ENCODE measurements at places on chromosomes 12 and 14.

- DNase-seq: no peak
Measured at GRCh38 chr12:101707131-101707782, 9.8 kb downstream of the CHPT1 start.

- no peak for DNase-seq
Measured at GRCh38 chr14:100865682-100866591, 37.6 kb downstream of the RTL1 start.

GRCh38 chr12:13362260-13362841, 165.8 kb downstream of the EMP1 start:
- DNase-seq: peak; percentile 42

DNA sequence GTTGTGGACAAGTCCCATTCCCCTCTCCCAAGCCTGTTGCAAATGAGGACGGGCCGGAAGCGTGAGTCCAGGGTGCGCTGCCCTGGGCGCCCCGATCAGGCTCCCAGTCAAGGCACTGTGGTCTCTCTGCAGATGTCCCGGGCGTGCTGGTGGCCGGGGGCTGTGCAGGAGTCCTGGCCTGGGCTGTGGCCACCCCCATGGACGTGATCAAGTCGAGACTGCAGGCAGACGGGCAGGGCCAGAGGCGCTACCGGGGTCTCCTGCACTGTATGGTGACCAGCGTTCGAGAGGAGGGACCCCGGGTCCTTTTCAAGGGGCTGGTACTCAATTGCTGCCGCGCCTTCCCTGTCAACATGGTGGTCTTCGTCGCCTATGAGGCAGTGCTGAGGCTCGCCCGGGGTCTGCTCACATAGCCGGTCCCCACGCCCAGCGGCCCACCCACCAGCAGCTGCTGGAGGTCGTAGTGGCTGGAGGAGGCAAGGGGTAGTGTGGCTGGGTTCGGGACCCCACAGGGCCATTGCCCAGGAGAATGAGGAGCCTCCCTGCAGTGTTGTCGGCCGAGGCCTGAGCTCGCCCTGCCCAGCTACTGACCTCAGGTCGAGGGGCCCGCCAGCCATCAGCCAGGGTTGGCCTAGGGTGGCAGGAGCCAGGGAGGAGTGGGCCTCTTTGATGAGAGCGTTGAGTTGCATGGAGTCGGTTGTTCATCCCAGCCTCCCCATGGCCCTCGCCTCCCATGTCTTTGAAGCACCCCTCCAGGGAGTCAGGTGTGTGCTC, 6.3 kb downstream of the SLC25A47 start:
- DNase-seq: no peak

- peak; percentile 84 for DNase-seq
Measured at GRCh38 chr14:63045612-63046320, 508 bp upstream of the KCNH5 start.

DNA sequence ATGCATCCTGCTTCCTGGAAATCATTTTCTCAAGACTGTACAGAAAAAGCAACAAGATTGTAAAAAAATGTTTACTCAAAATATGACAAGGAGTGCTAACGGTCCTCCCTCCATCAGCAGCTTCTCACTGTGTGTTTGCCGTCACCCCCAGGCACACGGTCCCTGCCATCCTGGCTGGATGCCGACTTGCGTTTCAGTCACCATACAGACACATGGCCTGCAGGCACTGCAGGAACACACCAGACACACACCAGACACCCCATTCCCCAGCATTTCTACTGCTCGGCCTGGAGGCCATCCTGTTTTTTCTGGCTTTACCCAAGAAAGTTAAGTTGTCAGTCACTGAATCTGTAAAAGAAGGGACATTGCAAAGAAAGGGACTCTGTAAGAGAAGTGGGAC, 10.8 kb downstream of the KCNK10 start:
- DNase-seq: no peak

GRCh38 chr12:66438601-66439000, 136.3 kb downstream of the HELB start:
- DNase-seq: no peak

- DNase-seq: no peak
Measured at GRCh38 chr12:27953817-27954216, 18.7 kb downstream of the PTHLH start.

DNA sequence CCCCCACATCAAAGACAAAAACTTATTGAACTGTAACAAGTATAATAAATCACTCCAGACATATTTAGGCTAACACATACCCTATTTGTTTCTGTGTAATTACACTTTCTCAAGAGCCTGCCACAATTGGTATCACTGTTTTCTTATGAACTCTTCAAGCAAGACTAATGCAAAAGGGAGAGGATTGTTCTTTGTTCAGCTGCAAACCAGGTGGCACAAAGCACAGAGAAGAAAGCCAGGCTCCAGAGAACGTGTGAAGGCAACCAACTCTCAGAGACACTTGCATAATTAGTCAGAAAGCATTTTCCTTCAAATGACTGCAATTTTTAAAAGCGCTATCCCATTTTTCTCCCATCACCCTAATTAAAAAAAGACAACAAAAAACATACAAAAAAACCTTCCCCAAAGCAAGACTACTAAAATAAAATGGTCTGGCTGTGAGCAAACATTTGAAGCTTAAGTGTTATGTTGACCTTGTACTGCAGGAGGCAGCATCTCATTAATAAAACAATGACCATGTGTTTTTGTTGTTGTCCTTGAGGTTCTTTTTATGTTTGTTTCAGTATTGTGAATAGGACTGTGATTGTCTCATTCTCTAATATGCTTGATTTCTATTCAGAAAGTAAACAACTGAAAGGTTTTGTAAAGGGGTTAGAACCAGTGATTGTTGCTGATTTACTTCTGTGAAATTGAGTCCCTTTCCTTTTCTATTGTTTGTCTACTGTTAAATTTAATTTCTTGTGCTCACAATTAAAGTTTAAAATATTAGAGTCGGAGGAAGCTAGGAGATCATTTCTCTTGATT, 452.7 kb upstream of the PDE3A start:
- peak; percentile 60 for DNase-seq

DNA sequence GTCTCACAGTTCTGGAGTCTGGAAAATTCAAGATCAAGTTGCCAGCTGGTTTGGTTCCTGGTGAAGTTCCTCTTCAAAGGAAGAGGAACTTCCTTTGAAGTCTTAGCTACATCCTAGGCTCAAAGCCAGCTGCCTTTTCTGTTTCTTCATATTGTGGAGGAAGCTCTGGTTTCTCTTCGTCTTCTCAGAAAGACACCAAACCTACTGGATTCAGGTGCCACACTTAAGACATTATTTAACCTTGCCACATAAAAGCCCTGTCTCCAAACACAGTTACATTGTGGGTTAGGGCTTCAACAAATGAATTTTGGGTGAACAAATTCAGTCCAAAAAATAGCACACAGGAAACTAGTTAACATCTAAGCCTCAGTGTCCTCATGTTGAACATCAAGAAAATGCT, 1019.8 kb downstream of the GALC start:
- DNase-seq: no peak

GRCh38 chr14:100609331-100609870, 22.2 kb upstream of the BEGAIN start:
- no peak for DNase-seq

- DNase-seq: no peak
Measured at GRCh38 chr14:38120109-38120508, 87.6 kb upstream of the SSTR1 start.

GRCh38 chr14:34113005-34113511, 162.2 kb upstream of the EGLN3 start:
- no peak for DNase-seq

DNA sequence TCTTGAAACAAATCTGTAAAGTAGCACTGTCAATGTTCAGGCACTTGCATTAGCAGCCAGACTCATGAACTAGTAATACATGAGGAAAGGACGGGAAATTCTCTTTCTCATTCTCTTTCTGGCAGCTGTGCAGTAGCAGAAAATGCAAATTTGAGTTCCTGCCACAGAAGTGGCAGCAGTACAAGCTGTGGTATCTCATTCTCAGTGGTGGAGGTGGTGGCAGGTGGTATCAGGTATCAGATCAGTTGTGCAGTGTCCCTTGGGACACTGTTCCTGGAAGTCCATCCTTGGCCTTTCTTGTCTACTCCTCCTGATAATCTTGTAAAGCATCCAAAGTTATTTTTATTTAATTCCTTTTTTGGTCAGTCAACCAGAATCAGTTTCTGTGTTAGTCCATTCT, 103.0 kb downstream of the C12orf42 start:
- DNase-seq: no peak

DNA sequence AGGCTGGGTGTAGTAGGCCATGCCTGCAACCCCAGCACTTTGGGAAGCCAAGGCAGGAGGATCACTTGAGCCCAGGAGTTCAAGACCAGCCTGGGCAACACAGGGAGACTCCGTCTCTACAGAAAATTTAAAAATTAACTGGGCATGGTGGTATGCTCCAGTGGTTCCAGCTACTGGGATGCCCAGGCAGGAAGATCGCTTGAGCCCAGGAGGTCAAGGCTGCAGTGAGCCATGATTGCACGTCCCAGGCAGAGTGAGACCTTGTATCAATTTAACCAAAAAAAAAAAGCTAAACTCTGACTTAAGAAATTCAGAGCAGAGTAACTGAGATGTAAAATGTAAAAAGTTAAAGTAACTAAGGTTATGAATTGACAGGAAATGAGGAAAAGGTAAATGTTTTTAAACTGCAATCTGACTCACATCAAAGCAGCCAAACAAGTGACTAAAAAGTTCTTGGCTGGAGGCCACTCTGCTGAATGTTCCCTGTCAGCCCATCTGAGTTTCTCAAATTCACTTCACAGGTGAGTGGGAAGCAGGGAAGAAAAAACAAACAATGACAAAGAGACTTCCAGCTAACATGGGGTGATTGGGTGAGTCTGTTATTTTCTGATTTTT, 21.3 kb downstream of the PRKD1 start:
- DNase-seq: peak; percentile 13

DNA sequence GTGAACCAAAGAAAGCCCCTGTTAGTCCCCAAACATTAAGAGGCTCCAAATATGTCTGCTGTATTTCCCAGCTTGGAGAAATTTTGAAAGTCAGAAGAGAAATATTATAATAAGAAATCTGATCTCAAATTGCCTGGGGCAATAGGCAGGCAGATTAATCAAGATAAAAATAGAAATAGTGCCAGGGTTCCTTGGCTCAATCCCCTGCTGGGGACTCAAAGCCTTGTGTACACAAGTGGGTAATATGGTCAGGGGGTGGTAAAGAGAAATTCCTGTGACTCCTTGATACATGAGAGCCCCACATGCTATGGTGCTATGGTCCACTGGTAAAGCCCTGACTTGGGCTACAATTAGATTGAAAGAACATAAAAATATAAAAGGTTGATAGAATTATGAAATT, 41.3 kb upstream of the ARID2 start:
- peak; percentile 17 for DNase-seq

GRCh38 chr14:62558451-62558850, 486.8 kb downstream of the KCNH5 start:
- DNase-seq: no peak

- DNase-seq: no peak
Measured at GRCh38 chr12:111692575-111693210, 6.8 kb downstream of the ACAD10 start.

DNA sequence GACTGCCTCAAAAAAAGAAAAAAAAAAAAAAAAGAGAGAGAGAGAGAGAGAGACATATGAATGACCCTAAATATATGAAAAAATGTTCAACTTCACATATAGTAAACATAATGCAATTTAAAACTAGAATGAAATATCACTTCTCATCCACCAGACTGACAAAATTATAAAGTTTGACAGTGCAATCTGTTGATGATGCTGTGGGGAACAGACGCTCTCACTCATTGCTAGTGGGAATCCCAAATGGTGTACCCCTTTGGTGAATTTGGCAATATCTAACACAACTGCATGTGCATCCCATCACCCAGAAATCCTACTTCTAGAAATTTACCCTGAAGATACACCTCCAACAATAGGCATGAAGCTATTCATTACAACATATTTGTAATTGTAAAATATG, 2.3 kb upstream of the GSG1 start:
- DNase-seq: no peak

DNA sequence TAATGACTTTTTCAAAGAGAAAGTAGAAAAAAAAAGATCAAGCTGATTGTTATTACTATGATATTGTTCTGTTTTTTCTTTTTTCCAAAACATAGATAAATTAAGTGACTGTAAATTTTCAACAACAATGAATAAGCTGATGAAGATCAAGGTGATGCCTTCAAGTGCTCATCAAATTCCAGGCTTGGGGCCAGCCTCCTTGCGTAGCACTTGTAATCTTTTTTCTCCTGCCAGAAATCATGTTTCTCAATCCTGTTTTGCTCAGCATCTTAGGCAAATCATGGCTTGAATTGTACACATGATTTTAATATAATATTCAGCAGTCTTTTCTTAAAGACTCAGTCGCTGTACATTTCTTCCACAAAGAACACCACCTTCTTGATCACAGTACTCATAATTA, 333.2 kb downstream of the NPAS3 start:
- DNase-seq: no peak

- no peak for DNase-seq
Measured at GRCh38 chr14:63178912-63179311, 25.3 kb upstream of the RHOJ start.

DNA sequence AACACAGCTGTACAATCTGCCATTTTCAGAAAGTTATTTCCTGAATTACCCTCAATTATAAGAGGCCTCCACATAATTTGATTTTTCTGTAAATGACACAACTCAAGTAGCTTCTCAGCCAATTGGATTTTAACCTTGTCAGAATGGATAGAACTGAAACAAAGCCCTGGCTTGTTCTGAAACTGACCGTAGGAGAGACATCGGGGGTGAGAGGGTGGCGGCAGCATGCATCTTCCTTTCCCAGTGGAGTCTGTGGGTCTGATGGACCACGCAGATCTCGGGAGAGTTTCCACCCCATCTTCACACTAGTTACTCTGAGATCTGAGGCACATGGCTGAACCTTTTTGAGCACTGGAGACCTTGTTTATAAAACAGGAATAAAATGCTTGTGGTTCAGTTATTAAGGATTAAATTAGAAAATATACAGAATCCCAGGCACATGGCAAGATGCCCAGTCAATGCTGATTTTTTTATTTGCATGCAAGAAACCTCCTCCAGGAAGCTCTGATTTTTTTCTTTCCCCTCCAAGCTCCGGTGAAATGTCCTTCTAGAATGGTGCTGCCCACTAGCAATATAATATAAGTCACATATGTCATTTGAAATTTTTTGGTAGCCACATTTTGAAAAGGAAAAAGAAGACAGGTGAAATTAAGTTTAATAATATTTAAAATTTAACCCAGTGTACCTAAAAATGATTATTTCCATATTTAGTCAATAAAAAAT, 153.9 kb downstream of the CHST11 start:
- no peak for DNase-seq

- DNase-seq: peak; percentile 96
Measured at GRCh38 chr14:101760138-101761011, 1.1 kb upstream of the PPP2R5C start.

- DNase-seq: no peak
Measured at GRCh38 chr14:62736048-62737043, 308.9 kb downstream of the KCNH5 start.
